ENCODE measurements at places on chromosomes 16 and 17.
A peak's percentile ranks its signal among the peaks of the same experiment; 100 is the strongest.

DNA sequence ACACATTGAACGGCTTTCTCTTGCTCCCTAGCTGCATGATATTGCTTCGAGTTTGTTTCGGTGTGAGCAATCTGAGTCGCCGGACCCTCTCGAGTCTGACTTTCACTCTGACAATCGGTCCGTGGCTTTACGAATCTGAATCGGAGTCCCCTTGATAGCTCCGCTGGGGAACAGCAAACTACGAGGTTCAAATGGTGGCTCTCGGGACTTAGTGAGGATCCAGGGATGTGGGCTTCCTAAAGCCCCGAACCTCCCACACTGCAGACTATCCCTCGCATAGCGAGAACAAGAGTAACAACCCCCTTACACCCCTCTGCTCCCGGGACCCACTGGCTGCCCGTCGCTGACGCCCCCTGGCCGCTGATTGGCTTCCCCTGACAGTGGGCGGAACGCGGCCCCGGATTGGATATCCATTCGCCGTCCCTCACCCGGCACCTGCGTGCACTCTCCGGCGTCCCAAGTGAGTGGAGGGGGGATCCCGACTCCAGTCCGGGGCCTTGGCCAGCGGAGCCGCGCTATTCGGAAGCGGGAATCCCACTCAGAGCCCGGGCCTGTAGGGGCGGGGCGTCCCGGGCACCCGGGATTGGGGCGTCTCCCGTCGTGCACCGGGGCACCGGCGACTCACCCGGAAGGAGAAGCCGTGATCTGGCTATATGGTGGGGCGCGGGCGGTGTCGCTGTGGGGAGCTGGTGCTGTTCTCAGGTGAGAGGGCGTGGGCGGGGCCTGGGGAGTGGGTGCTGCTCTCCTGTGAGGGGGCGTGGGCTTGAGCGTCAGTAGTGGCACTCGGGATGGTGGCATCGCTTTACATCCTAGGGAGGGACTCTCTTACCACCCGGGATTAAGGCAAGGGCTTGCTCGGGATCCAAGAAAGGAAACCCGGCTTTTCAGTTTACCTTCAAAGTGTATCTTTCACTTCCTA is at the start of gene SNX11:
Gene SNX11 (plus strand): TSS at position 630 of the 919 bp plus-strand sequence. CDS start 4,278 bp downstream, outside the sequence.
- DNase-seq = peak; percentile 94

- DNase-seq = peak; percentile 73
Measured at GRCh38 chr17:19010729-19011505, 6.4 kb upstream of the FAM83G start.

GRCh38 chr17:80668375-80669148 is 123.9 kb downstream of the RPTOR start:
- DNase-seq = peak; percentile 57

DNA sequence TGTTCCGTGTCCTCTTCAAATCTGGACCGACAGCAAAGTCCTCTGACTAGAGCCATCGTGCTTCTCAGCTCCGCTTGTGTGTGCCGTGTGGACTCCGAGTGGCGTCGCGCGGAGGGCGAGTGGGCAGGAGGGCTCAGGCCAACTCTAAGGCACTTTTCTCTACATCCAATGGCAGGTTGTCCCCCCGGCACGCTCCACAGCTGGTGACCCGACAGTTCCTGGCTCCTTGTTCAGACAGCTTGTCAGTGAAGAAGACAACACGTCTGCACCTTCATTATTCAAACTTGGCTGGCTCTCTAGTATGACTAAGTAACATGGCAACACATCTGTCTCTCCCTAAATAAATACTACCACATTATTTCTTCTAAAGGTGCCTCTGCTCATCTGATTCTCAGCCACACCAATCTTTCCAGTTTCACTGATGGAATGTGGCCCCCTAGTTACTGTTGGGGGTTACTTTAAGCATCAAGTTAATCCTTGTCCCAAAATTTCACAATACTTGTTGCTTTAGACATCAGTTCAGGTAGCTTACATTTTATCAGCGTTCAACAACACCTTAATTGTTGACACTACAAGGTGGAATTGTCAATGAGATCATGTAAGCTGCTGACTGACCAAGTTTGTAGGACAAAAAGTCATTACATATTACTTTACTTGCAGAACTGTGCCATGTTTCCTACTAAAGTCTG is 15.4 kb downstream of the COG1 start:
- DNase-seq = no peak

- peak; percentile 74 for DNase-seq
Measured at GRCh38 chr16:52191531-52192134, 355.3 kb downstream of the TOX3 start.

GRCh38 chr17:7729816-7730215 is 12.3 kb downstream of the DNAH2 start:
- no peak for DNase-seq

DNA sequence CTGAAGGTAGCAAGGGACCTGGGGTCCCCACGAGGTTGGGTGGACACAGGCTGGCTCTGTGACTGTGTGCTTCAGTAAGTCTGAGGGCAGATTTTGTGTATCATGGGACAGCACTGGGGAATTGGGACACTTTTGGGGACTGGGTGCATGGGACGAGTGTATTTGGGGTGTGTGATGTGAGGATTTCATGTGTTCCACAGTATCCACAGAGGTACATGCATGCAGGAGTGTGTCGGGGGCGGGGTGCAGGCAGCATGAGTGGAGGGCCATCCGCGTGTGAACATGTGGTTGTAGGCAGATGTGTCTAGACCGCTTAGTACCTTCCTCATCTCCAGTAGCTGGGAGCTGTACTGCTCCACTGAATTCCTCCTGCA is 1.1 kb upstream of the DLX3 start:
- no peak for DNase-seq

DNA sequence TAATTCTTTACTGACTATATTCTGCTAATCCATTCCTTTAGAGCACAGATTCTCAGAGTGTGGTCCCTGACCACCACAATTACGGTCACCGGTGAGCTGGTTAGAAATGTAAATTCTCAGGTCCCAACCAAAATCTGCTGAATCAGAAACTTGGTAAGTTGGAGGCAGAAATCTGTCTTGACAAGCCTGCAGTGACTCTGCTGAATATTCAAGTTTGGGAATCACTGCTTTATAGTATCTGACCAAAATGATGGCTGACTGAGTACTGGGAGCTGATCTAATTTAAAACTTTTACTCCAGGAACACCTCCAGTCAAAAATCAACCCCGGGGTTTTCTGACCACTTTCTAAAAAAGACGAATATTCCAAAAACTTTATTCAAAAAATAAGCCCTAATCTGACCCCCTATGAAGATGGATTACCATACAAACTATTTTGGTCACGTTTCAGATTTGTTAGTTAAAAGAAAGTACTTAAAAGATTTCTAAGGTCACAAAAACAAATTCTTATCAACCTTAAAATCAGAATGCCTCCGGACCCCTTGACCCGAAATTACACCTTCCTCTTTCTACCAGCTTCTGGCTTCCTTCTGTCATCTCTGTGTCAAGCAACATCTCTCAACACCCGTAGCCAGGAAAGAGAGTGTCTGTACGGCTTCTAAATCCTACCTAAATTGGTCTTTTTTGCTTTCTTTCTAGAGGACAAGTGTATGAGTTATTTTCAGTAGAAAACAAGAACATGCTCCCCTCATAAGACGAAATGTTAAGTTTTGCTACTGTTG is 38.6 kb downstream of the CREBBP start:
- DNase-seq = no peak

GRCh38 chr16:84616515-84616914 is 1.4 kb downstream of the COTL1 start:
- DNase-seq = no peak

- DNase-seq = no peak
Measured at GRCh38 chr17:21304091-21304490, 19.6 kb downstream of the MAP2K3 start.

Measured in ELF-1 (cell line).